ENCODE measurements at places on chromosomes 1 and 21.

DNA sequence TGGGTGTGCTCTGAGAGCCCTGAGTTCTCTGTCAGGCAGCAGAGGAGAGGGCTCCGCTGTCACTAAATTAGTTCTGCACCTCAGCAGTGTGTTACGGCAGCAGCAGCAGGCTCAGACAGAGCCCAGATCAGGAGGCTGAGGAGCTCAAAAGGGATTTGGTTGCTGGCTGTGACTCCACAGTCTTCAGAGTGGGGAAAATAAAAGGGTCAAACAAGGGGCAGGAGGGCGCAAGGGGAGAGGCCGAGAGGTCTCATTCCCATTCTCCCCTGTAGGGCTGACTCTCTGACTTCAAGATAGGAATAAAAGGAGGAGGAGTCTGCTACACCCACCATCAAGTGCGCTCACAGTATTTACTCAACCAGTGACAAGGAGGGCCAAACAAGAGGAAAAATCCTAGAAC lies 9.2 kb upstream of the SLC45A3 start:
- DNase-seq, result no peak

- no peak for DNase-seq
These were observed at the start of gene KIAA0319L for GRCh38 chr1:35557118-35557610. Gene KIAA0319L (minus strand): TSS chr1:35557403. CDS start chr1:35554491, 2,912 bp downstream.

DNA sequence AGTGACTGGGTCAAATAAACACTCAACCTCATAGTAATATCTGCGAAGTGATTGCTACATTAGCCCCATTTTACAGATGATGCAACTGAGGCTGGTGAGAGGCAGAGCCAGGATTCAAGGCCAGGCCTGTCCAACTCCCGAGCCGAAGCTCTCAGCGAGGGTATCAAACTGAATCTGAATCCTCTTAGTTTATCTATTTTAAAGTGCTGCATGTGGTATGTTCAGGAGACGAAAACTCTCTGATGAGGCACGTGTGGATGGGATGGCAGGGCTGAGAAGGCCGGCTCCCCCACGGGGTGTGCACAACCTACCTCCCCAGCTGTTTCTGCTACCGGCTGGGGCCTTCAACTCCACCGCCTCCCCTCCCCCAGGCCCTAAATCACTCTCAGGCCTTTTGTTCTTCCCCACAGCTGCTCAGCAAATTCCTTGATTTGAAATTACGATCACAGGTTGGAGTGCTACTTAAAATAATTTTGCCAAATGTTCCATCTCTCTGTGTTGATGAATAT lies 171.8 kb downstream of the TOMM20 start:
- DNase-seq, result no peak

GRCh38 chr1:67754526-67754920 lies 69.5 kb downstream of the GADD45A start:
- no peak for DNase-seq

DNA sequence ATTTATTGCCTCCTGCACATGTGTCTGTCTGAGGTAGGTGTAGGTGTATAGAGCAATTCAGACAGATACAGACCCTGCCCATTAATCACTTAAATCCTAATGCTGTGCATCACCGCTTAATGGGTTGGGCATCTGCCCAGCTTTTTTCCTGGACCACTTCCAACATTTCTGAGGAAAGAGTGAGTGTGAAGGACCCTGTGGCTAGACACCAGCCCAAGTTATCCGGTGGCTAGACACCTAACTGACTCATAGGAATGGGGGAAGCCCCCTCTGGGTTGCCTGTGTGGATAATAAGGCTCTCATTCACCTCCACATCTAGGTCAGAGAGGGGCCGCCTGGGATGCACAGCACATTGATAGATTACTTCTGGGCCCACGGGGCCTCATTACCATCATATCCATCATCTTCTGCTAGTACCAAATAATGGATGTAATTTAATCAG lies 121.1 kb upstream of the RAVER2 start:
- DNase-seq, result no peak

GRCh38 chr1:208565756-208566440 lies 321.7 kb upstream of the PLXNA2 start:
- no peak for DNase-seq

DNA sequence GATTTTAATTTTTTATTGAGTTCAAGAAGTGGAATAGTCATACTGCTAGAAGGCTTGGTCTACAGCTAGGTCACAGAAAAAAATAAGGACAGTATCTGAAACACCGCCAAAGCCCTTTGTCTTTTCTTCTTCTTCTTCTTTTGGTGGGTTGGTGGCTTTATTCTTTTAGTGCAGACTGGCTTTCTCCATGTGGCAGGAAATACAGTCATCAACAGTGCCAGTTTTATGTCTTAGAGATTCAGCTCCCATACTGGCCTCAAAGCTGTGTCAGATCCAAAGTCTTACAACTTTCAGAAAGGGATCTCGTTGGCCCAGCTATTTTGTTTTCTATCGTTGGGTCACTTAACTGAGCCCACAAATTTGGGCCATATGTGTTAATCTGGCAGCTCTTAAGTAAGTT lies 58.2 kb downstream of the FNBP1L start:
- DNase-seq, result peak; percentile 14

DNA sequence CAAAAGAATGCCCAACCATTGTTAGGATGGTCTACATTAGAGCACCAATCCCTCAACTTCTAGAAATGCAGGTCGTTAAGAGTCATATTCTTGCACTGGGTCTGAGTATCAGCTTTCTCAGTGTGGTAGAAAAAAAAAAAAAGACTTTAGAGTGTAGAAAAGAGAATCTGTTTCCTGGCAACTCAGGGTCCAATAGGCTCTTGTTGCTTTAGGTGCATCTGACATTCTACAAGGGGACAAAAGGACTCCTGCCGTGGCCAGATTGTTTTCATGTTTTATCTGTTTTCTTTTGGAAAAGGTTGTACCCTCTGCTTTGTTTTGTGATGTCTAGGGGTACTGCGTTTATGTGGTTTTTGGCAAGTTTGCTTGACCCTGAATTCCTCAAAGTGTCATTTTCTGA lies 105.4 kb upstream of the KCNK2 start:
- DNase-seq, result no peak

DNA sequence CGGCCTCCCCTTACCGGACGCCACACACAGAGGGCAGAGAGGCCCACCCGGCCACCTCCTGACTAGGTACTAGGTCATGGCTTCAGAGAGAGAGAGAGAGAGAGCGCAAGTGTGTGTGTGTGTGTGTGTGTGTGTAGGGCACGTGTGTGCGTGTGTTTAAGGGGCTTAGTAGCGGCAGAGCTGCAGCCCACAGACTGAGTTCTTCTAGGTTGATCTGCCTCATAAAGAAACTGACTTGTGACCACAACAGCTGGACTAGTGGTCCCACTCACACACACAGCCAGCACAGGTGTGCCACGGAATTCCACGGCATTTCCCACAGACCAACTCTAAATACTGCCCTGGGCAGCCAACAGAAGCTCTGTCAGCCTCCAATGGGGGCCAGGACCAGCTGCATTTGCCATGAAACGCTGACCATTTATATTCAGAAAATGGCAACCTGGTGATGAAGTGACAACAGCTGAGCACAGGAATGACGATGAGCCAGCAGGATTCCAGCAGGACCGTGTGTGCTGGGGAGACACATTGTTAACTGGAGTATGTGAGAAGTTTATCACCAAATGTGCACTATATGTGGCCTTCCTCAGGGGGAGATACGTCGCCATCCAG lies 38.8 kb upstream of the GPR153 start:
- no peak for DNase-seq

DNA sequence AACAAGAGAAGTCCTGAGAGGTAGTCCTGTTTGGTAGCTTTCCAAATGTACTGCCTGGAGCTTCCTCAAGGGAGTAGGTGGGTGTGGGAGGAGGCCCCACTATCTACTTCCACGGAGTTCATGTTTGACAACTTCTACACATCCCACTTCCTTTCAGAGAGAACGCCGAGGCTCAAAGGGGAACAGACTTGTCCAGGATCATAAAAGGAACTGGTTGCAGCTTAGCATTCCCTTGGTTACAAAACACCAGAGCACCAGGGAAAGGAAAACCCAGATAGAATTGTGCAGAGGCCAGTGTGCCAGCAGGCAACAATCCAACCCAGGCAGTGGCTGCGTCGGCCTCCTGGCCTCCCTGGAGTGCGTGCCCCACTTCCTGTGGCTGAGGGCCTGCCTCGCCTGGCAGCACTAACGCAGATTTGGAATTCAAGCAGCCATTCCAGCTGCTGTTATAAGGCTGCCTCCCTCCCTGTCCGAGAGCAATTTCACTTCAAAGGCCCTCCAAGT lies 4.2 kb upstream of the RAP1GAP start:
- peak; percentile 68 for DNase-seq

DNA sequence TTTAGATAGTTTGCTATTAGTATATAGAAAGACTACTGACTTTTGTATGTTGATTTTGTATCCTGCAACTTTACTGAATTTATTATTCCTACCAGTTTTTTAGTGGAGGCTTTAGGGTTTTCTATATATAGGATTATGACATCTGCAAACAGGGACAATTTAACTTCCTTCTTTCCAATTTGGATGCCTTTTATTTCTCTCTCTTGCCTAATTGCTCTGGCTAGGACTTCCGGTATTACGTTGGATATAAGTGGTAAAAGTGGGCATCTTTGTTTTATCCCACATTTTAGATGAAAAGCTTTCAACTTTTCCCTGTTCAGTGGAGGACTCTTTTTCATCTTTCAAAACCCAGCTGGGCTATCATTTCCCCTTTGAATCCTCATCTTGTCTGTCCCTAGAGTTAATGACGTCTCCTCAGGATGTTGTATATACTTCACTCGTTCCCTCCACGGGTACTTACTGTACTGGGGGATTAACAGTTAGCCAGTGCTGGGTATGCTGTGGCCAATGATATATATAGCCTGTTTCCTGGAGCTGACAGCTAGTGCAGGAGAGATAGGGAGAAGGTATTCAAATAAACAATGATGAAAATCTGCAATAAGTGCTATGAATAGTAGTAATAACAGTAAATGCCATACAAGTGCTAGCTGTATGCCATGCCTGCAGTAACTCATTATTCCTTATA lies 9.8 kb downstream of the ACOT11 start:
- no peak for DNase-seq

- DNase-seq, result no peak
These were observed 111.6 kb upstream of the FGGY start for GRCh38 chr1:59185163-59185860.

- DNase-seq, result no peak
These were observed 20.4 kb downstream of the MAP7D1 start for GRCh38 chr1:36176106-36176949.

- DNase-seq, result no peak
These were observed 73.0 kb upstream of the GRIK3 start for GRCh38 chr1:37107153-37107907.

Measured in foreskin fibroblast (primary cell).